ENCODE measurements at places on chromosomes 2 and 18.

GRCh38 chr18:5527603-5528002, 16.2 kb downstream of the EPB41L3 start:
- DNase-seq: no peak

- DNase-seq: no peak
Measured at GRCh38 chr18:74060579-74060978, 87.1 kb downstream of the FBXO15 start.

DNA sequence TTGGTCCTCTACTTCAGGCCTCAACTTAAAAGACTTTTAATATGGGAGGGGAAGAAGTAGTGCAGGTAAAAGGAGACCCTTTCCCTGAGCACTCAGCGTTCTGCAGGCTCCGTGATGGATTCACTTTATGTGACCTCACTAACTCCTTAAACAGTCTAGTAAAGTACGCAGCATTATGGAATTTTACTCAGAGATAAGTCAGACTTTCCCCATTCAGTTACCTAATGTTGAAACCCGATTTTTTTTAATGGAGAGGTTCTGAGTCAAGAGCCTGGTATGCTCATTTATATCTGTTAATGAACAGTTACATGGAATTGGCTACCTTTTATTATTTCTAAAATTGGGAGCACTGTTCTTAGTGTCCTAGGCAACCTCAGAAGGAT, 34.1 kb downstream of the RASGRP3 start:
- no peak for DNase-seq

- no peak for DNase-seq
Measured at GRCh38 chr18:23908827-23909226, 105.7 kb upstream of the TTC39C start.

DNA sequence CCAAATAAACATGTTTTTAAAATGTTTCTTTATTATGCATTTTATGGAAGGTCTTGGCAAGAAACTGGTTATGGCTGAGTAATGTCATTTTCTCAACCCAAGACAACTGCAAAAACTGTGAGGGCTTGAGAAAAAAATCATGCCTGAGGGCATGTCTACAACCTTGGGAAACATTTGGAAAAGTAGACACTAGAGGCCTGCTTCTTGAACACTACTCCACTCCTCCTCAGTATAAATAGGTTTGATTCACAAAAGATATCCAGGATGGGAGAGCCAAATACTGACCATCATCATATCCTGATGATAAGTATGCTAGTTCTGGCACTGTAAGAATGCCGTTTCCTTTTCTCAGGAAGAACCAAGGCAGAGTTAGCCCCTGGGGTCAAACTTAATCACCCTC, 71.1 kb downstream of the OSR1 start:
- DNase-seq: no peak

- no peak for DNase-seq
Measured at GRCh38 chr2:42376758-42377157, 15.7 kb upstream of the COX7A2L start.

GRCh38 chr18:12998332-12999060, 7.3 kb downstream of the CEP192 start:
- DNase-seq: no peak

DNA sequence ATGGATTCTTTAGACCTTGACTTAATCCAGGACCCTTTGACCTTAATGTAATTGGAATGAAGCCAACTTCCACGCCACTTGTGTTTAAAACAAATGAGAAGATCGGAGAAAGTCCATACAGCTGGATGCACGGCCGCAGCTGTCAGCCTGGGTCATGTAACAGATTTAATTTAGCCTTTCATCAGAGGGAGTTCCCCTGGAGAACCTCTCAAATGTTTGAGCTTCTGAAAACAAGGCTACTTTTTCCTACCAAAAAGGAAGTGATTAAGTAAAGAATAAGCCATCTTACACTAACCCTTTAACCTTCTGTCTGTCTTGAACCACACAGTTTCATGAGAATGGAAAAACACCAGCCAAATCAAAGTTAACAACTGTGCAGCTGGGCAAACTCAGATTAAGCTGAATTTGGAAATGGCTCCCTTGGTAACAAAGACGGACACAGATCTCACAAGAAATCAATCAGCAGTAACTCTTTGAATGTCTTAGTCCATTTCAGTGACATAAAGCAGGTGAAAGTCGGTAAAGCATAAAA, 103.6 kb downstream of the DOCK10 start:
- DNase-seq: no peak

DNA sequence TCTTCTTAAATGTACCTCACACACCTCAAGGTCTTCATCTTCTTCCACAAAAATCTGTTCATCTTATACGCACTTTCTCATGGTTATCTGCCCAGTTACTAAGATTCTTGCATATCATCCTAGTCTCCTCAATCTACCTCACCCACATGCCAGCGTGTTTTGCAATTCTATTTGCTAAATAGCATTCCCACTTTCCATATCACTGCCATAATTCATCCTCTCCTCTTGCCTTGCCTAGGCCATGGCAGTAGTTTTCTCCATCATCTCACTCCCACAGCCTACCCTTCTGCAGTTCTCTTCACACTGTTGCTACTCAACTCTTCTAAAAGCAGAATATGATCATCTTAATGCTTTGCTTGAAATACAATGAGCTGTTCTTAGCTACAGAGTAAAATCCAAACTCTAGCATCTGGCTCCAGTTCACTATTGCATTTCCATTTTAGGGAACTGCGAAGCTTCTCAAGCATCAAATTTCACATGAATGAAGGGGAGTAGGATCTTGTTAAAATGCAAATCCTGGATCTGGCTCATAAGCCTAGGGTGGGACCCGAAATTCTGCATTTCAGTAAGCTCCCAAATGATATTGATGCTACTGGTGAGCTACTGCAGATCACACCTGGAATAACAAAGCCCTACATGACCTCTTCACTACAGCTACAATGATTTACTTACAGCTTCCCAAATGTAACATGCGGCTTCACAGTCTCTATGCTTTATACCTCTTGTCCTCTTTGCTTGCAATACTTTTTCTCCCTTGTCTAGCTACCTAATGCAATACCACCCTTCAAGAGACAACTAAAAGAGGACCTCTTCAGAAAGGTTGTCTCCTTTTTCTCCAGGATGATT, 293.9 kb downstream of the SATB2 start:
- no peak for DNase-seq

DNA sequence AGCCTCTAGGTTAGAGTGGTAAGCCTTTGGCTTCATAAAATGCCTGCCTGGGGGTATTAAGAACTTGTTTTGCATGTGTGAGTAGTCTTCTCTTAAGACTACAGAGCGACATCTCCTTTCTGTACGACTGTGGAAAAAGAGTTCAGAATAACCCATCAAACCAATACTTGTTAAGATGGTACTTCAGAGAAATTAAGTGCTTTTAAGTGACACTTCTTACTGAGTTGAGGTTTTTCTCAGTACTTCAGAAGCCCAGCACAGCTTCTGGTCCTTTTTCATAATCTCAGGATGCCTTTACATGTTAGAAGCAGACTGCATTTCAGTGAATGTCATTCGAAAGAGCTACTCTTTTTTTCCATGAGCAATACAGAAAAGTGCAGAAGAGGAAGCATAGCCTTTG, 10.8 kb downstream of the XRCC5 start:
- DNase-seq: no peak

DNA sequence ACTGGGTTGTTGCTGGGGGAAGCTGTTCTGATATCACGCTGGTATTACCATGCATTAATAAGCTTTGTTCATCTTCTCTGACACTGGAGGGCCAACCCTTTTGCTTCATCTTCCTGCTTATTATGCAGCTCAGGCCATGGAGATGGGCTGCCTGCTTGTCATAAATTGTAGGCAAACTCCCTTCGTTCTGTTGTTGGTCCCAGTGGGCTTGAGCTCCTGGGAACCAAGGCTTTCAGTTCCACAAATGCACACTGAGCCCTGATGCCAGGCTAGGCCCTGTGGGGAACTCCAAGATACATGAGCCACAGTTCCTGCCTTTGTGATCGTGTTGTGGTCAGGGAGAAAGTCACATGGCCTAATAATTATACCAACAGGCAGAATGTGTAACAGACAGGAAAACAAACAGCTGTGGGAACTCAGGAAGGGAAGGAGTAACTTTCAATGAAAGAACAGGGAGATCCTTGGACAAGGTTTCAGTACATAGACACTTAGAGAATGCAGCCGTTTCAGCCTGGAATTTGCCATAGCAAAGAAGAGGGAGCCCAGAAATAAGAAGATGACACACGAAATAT, 49.0 kb upstream of the BCL2L11 start:
- DNase-seq: no peak

DNA sequence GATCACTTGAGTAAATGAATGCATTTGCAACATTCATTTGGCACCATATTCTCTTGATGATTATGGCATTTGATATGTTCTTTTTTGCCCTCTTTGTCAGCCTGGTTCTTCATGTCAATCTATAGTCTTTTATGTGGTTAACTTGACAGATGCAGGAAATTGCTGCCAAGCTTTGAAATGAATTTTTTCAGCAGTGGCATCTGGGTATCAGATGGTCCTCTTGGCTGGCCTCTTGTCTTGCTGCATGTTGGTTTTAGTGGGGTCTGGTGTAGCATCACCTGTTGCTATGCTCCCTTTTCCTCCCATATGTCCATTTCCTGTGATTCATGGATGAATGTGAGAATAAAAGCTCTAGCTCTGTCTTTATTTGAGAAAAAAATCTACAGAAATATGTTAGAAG, 119.9 kb downstream of the DPP4 start:
- no peak for DNase-seq

GRCh38 chr18:23967321-23968089, 47.0 kb upstream of the TTC39C start:
- no peak for DNase-seq

DNA sequence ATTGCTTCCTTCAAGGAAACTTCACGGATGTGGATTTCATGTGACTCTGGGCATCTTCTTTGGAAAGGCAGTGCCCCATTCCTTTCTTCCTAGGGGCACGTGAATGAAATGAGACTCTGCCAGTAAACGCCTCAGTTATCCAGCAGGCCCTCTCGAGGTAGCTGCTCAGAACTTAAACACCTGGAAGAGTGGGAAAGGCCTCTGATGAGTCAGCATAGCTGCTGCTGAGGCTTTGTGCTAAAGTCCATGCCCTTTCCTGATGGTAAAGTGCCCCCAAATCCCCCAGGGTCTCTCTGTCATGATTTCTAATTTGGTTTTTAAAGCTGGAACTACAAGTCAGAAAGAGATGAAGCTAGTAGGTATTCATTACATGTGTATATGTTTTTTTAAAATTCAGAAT, 3.8 kb downstream of the SLC1A4 start:
- no peak for DNase-seq

DNA sequence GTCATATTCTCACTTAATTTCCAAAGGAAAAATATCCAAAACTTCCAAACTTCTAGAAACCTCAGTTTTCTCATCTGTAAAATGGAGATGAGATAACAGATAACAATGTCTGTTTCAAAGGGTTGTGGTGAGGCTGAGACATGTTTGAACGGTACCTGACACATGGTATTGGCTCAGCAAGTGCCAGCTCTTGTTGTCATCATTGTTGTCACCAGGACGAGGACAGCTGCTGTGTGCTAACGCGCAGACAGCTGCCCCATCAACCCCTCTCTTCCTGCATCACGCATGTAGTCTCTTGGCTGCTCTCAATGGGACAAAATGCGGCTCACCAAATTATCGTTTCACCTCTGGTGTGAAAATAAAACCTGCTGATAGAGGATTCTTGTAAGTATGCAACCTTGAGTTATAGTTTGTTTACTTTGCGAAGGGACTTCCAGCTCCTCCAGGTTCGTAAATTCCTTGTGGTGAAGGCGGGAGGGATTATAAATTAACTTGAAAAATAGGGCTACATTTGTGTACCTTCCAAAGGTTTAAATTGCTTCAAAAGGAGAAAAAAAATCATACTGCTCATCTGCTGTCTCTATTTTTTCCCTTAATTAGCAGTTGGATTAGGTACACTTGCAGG, 605.4 kb downstream of the BCL11A start:
- DNase-seq: no peak

- DNase-seq: no peak
Measured at GRCh38 chr2:240253583-240254145, 113.2 kb upstream of the OTOS start.

- no peak for DNase-seq
Measured at GRCh38 chr2:181454686-181455450, 2.3 kb upstream of the ITGA4 start.

DNA sequence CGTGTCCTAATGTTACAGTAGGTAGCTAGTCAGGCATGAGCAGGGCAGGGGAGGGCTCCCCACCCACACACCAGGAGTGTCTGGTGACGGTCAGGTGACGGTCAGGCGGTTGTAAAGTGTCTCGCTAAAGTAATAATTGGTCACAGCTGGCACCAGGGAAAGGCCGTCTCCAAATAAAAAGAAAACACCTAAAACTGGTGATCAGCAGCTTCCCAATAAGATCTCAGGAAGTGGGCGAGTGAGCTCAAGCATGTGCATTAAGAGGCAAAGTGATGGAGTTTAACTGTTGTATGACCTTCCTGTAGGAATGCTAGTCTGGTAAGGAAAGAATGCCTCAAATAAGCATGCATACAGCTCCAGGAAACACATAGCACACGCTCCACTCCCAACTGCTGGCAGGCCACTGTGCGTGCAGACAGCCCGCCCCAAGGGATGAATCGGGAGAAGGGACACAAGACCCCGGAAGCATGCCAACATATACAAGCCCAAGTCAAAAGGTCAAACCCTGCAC, 177.1 kb downstream of the RNF144A start:
- no peak for DNase-seq

DNA sequence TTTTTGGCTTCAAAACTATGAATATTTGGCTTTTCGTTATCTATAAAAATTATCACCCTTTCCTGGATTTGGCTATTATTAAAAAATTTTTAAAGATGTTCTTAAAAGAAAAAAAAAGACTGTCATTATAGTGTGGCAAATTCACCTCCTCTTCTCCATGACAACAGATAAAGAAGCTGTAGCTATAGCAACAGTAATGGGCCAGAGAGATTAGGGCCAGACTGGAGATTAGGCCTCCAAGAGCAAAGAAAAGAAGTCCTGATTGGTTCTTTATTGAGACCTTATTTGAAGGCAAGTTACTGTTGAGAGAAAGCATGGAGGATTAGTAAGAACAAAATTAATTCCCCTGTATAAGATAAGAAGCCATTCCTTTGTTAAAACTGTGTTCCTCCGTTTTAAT, 812.5 kb downstream of the DCC start:
- no peak for DNase-seq

GRCh38 chr2:71071681-71072398, 3.4 kb downstream of the NAGK start:
- no peak for DNase-seq

- no peak for DNase-seq
Measured at GRCh38 chr2:215347878-215348277, 36.0 kb downstream of the ATIC start.

GRCh38 chr2:120635146-120635545, 100.5 kb upstream of the GLI2 start:
- no peak for DNase-seq

DNA sequence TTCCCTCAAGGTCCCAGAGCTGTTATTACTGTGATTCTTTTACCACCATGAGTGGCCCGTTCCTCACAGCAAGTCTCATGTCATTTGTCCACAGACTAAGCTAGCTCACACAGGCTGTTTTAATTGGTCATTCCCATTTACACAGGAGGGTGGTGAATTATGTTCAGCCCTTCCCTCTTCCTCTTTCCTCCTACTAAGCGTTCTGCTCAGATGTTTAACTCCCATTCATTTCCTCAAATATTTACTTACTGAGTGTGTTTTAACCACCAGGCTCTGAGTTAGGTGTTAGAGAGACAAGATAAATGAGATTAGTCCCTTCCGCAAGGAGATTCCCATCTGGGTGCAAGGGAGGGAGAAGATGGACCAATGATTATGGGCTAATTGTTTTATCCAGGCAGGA, 403.6 kb upstream of the ACVR2A start:
- no peak for DNase-seq
